Left kidney (tissue), 8 donors: ENCODE measurements at places on chromosomes 3 and 15.
A peak's percentile ranks its signal among the peaks of the same experiment; 100 is the strongest.

- no peak for DNase-seq
Observed at GRCh38 chr15:38782156-38782555, 217.5 kb upstream of the RASGRP1 start.

DNA sequence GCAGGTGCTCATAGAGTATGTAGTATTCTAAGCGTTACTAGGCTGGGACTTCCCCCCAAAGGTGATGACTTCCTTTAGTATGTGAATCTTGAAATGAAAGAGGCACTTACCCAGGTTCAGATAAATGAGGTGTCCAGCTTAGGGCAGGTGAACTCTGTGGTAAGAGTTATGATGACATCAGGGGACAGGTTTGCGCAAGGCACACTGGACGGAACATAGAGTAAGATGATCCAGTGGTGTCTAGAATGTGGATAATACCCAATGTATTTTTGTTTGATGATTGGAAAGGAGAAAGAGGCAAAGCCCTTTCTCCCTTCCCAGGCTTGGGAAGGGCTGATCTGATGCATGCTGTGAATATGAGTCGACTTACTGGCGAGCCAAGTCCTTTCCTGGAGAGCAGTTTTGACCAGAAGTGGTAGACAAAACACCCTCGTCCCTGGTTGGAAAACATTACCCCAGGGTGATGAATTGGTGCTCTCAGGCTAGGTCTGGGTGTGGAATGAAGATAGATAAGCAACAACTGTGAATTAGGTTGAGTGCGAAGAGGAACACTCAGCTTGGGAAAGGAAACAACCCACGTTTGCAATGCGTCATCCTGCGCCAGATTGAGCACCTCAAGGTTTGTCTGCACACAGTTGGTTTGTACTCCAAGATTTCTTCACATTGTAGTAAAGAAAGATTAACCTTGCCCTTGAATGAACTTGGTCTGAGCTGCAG, 124.2 kb downstream of the GHSR start:
- DNase-seq, result no peak

- no peak for DNase-seq
Observed at GRCh38 chr3:170813266-170813665, 56.7 kb downstream of the RPL22L1 start.

DNA sequence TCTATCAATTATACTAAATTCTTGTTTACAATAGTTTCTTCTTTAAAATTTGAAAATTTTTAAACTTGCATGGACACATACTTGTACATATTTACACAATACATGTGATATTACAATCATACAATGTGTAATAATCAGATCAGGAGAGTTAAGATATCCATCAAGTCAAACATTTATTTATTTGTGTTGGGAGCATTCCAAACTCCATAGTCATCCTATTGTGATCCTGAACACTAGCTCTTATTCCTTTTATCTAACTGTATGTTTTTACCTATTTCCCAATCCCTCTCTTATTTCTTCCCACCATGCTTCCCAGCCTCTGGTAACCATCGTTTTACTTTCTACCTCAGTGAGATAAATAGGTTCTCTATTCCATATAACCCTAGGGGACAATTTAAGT, 1219.2 kb downstream of the ZPLD1 start:
- DNase-seq, result no peak

DNA sequence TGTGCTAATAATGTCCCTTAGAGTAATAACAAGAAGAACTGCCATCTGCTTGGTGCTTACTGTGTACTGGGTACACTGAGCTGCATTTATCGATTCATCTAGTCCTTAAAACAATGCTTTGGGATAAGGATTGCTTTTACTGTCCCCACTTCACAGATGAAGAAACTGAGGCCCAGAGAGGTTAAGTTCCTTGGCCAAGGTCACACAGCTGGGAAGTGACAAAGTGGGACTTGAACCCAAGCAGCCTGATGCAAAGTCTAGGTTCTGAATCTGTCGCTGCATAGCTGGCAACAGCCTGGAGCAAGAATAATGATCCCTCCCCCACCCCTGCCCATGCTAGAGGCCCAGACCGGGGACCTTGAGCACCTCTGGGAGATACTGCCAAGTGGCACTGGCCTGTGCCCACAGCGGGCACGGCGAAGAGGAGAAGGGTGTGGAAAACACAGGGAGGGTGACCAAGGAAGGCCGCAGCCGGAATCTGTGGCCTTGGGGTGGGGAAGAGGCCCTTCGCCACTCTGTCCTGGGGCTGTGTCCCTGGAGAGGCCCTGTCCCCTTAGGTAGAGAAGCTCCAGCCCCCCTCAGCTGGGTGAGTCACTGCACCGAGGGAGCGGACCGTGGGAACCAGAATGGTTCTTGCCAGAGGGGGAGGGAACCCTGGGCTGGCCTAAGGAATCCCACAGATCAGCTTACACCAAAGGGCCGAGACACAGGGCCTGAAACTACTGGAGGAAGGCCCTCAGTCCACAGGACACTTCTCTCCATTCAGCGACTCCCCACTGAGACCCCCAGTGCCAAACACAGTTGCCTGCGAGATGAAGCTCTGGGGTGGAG, 3.5 kb downstream of the PLXND1 start:
- DNase-seq, result no peak

DNA sequence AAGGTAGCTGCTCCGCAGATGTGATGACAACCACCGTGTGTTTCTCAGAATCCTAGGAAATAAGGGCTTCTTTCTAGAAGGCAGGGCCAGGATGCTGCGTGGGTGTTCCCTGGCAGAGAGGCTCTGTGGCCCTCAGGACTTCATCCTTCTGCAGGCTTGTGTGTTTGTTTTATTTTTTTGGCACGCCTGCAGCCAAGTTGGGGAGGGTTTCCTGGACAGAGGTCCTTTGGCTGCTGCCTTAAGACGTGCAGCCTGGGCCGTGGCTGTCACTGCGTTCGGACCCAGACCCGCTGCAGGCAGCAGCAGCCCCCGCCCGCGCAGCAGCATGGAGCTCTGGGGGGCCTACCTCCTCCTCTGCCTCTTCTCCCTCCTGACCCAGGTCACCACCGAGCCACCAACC, at the start of gene CLEC3B:
Gene CLEC3B (plus strand): TSS at position 266 of the 400 bp plus-strand sequence. CDS start 60 bp downstream, at position 326.
- no peak for DNase-seq

DNA sequence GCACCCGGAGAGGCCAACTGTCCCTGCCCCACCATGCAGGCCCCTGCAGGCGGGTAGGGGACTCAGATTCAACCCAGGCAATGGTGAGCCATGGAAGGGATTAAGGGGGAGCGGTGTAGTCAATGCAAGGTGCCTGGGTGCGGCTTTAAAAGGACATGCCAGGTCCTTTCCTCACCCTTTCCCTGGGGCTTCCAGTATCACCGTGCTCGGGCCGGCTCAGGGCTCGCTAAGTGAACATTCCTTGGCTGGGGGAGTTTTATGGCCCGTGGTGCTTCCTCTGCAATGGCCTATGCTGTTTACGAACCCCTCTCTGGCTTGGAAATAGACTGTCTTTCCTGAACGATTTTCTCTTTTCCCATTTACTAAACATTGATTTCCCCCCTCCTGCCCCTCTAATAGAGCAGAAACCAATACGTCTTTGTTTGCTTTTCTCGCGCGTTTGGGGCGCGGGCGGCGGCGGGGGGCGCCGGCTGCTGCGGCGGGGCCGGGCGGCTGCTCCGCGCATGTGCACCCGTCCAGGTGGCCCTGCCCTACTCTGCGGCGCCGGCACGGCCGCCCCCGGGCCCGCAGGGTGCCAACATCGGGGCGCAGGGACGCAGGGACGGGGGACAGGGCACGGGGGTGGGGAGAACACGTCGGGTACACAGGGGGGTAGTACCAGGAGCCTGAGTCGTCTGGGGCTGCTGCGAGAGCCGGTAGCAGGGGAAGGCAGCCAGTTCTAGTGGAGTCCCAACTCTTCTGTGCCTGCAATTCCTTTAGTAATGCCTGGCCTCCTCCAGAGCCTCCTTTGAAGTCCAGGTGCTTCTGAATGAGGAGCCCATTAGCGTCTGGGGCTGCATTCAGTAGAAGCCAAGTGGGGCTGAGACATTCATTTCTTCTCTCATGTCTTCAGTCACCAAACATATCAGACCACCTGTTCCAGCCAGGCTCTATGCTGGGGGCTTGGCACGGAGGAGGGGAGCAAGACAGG, 26.9 kb upstream of the CACNA2D2 start:
- no peak for DNase-seq

DNA sequence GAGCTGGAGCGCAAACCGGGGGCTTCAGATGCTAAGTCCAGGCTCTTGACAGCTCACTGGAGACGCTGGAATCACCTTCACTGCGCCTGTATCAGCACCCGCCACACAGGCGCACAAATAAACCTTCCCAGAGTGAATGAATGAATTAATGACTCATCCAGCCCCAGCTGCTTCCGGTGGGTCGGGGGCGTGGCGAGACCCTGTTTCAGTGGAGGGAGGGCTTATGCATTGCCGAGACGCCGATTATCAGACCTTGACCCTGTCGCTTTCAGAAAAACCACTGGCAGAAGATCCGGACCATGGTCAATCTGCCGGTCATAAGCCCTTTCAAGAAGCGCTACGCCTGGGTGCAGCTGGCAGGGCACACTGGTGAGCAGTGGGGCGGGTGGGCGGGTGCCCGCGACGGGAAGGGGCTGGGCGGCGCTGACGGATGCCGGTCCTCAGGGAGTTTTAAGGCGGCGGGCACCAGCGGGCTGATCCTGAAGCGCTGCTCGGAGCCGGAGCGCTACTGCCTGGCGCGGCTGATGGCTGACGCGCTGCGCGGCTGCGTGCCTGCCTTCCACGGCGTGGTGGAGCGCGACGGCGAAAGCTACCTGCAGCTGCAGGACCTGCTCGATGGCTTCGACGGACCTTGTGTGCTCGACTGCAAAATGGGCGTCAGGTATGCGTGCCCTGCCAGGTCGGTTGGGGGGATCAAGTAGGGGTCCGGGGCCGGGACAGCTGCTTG, 7.7 kb downstream of the ITPKA start:
- no peak for DNase-seq

DNA sequence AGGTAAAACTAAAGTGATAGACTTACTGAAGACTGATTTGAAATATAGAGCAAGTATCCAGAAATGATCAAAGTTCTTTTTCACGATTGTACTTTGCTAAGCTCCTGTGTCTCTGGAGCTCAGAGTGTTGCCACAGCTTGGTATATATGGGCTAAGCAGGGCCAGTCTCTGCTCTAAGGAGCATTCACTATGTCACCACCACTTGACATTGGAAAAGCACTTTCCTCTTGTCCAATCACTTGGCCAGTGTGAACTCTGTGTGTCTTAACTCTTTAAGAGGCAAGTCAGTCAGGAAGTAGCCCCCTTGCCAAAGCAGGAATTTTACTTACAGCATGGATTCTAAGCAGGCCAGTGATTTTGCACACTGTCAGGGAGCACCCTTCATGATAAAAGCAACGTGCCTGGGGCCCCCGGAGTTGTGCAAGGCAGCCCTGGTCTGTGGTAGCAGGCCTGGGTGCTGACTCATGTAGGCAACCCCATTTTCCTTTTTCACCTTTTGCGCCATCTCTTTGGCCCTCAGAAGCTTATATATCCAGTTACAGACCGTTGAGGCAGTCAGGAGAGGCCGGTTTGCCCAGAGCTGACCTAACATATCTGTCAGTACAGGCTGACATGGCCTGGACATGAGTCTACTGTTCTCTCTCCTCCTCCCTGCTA, 73.0 kb downstream of the HCN4 start:
- no peak for DNase-seq

DNA sequence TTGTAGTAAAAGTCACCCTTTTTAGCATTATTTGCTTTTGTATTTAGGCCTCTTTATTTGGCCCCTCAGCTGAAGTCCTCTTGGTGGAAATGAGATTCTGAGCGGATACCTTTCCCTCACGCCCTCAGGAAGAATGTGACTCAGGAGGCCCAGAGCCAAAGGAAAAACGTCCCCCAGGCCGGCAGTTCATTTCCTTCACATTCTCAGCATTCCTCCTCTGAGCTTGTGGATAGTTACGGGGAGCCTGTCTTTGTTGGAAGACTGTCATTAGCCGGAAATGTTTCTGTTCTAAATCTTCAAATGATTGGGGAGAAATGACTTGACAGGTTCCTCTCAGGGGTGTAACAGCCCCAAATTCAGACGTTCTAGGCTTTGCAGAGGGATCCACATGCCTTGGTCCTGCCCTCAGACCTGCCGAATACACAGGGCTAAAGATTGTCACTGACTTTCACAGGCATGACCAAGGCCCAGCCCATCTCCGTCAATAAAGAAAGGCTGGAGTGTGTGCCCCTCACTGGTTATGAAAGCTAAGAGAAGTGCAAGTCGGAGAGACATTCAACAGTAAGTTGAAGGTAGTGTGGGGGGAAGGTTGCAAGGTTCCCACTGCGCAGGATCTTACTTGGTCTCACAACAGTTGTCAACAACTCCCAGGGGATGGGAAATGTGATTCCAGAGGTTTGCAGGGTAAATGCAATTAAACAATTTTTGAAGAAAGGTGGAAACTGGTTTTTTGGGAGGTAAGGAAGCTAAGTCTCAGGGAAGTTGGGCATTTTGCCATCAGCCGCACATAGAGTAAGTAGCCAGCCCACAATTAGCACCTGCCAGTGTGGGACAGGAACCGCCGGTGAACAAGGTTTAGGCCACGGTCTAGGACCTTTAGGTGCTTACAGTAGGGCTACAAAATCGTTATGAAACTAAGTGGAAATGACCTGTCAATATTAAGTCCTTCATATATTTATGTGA, 39.7 kb upstream of the MYZAP start:
- peak; percentile 53 for DNase-seq

DNA sequence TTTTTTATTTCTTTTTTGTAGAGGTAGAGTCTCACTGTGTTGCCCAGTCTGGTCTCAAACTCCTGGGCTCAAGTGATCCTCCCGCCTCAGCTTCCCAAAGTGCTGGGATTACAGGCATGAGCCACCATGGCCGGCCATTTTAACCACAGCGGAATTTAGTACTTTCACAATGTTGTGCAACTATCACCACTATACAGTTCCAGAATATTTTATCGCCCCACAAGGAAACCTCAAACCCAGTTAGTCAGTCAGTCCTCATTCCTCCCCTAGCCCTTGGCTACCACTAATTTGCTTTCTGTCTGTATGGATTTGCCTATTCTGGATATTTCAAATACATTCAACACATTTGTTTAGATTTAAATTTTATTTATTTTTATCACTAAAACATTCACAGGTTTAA, 15.5 kb upstream of the HOMER2 start:
- DNase-seq, result no peak

- DNase-seq, result no peak
Observed at GRCh38 chr3:151052756-151053155, 32.7 kb upstream of the MED12L start.

- no peak for DNase-seq
Observed at GRCh38 chr15:87949151-87949574, 307.4 kb downstream of the NTRK3 start.

DNA sequence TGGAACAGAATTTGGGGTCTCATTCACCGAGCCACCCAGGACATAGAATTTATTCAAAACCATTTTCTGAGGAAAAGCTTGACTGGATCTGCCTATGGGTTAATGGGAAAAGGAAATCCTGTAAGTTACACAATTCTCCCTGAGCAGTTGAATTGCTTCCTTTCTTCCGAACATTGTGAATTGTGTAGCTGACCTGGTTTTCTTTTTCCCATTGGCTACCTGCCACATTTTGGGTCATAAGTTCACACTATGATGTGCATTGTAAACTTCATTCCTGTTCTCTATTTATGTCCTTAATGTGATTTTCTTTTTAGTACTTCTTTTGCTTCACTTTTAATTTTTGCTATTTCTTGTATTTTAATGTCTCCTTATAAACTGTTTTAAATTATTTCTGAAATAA, 386.0 kb upstream of the LRRC3B start:
- peak; percentile 70 for DNase-seq
